Fibroblast of skin of left quadriceps (primary cell): ENCODE measurements at places on chromosomes 7 and 10.

GRCh38 chr7:25844102-25844870 is 307.7 kb upstream of the NFE2L3 start:
- DNase-seq: peak; percentile 59

DNA sequence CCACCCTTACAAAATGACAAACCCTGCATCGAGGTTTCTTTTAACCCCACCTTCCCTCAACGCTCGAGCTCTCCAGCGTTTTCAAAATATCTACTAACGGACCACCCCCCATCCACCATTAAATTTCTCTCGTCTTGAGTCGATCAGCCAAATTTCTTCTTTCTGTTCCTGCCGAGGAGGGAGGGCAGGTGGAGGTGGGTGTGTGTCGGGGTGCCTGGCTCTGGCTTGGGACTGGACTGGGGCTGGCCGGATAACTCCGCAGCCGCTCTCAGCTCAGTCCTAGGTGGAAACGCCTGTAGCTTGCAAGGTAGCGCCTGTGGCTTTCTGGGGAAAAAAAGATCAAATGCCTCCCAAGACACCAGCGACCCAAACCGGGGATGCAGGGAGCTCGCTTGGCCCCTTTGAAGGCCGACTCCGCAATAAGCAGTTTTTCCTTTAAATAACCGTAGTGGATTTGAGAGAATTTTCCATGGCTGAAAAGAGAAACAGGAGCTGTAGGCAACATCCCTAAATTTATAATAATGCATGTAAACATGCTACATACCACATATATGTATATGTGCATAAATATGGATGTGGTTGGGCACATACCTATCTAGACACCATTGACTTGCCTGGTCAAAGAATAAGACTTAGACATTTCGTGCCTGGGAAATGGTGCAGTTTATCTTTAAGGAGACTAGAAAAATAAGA is 1.9 kb upstream of the TMEM178B start:
- DNase-seq: no peak

GRCh38 chr10:116109881-116110280 is 163.1 kb downstream of the GFRA1 start:
- DNase-seq: no peak

DNA sequence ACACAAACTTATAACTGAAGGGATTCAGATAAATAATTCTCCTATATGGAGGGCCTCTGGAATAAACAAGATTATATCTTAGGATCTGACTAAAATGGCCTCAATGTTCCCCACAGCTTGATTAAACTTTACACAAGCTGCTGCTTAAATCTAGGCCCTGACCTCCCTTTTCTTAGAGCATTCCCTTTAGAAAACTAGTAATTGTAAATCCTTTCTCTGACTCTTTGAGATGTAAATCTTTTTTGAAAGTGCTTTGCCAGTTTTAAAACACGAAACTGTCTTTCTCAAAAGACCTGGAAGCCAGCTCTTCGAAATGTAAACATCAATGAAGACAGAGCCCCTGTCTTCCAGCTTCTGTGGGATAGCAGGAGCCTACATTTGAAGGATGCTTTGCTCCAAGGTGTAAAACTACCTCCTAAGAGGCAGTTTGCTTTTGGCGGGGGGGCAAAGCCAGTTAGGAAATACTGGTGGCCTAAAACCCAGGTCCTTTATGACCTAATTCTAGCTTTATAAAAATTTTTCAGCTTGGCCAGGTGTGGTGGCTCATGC is 758.7 kb downstream of the CNTNAP2 start:
- DNase-seq: no peak

GRCh38 chr7:106216923-106217542 is 67.8 kb downstream of the NAMPT start:
- DNase-seq: no peak
